Stimulated activated CD8-positive, alpha-beta memory T cell treated with anti-CD3 and anti-CD28 coated beads, Interleukin-4, amount 100 ng/mL, for 1 hour (primary cell): ENCODE measurements at places on chromosomes 2 and 18.

GRCh38 chr2:13481201-13481600 lies 764.5 kb downstream of the TRIB2 start:
- DNase-seq: no peak

DNA sequence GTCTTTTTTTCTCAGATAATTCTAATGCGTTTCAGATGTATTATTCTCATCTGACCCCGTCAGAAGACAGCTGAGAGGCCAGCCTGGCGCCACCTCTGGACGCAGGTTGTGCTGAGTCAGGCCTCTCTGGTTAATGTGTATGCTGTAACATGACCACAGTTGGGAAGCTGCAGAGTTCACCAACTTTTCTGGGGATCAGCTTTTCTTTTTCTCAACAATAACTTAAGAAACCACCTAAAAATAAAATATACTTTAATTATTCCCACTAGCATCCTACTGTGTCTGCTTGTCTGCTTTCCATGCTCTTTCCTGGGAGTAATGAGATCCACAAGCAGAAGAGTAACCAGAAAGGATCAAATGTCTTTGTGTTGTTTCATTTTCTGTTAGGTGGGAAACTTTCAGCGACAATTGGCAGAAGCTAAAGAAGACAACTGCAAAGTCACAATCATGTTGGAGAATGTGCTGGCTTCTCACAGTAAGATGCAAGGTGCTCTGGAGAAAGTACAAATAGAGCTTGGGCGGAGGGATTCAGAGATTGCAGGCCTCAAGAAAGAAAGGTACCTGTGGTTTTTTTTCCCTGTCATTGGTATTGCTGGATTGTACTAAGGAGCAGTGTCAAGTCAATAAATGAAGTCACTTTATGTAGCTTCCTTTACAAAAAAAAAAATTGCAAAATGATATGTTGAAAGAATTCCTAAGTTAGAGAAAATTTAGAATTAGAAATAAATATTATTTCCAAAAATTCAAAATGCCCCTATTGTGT lies 79.8 kb downstream of the CCDC150 start:
- DNase-seq: no peak

DNA sequence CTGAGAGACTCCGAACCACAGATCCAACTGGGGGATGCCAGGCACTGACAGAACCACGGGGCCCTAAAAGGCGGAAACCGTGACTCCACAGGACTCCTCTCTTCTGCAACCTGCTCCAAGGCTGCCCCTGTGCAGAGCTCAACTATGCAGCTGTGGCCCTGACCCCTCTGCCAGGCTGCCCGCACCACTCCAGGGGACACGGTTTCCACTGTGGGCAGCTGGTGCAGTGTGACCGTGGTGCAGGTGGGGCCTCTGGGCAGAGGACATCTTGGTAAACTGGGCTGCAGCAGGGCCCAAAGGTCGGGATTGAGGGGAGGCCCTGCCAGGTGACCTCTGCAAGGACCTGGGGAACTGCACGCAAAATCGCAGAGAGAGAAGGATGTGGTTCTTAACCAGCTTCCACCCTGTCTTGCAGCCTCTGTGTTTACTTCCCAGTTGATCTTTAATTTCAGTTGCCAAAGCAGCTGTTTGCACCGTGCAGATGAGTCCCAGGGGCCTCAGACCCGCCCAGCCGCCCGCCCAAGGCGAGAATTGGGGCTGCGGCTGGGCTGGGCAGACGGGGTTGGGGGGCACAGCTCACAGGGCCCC lies 104.6 kb upstream of the CTDP1 start:
- DNase-seq: no peak

DNA sequence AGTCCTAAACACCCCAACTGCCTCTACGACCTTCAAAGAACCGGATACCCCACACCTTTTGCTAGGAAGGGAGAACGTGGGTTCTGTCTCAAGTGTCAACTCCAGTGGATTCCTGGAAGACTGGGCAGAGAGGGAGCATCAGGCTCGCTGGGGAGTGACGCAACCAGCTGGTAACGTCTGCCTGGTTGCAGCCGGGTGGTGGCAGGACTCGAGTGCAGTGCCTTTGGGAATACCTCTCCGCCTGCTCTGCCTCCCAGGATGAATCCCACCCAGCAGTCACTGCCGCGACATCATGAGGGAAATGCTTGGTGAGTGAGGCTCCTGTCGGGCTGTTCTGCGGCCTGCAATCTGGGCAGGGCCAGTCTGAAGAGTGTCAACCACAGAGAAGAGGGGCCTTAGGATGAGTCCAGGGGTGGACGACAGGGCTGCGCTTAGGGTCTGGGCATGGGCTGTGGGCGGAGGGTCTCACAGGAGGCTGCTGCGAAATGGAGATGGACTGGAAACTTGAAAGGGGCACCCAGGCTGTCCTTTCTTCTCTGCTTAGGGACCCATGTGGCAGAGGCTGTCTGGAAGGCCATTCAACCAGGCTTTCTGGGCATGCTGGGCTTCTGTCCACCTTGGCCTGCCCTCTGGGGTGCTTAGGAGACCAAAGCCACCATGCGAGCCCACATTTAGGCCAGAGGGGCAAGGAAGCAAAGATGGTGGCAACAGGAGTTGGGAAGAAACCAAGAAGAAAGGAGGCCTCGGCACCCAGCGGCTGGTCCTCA lies 12.9 kb downstream of the GPR17 start:
- DNase-seq: no peak

DNA sequence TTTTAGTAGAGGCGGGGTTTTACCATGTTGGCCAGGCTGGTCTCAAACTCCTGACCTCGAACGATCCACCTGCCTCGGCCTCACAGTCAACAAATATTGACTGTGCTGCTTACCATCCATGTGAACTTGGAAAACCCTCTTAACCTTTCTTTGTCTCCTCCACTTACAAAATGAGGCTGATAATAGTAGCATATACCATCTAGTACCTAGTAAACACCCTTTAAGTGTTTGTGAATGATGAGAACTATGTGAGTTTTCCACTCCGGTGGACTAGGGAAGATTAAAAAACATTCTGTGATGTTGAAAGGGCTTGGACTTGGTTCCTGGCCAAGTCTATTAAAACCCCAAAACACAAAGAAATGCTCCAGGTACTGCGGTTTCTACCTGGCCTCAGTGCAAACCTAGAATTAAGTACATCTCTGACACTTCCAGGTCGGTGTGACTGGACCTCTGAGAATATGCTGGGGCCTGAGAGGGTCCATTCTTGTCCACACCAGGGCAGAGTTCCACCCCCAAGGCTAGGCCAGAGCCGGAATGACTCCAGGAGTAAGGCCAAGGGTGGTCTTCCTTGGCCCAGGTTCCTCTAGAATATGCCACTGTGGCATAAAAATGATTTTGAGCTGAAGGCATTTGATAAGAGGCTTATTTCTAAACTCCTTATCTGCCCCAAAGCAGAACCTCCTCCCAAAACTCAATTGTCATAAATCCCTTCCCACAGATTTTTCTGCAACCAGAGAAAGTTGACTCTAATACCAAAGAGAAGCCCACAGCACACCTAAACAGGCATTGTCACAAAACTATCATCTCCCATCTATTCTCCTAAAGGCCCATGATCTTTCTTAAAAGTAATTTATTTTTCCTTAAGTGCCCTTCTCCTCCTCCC lies 217.5 kb downstream of the TGIF1 start:
- no peak for DNase-seq

GRCh38 chr2:108916796-108917421 lies 72.1 kb downstream of the EDAR start:
- no peak for DNase-seq

GRCh38 chr18:79643054-79643984 lies 36.3 kb upstream of the CTDP1 start:
- no peak for DNase-seq

GRCh38 chr2:197356136-197356535 lies 45.6 kb upstream of the ANKRD44 start:
- no peak for DNase-seq

DNA sequence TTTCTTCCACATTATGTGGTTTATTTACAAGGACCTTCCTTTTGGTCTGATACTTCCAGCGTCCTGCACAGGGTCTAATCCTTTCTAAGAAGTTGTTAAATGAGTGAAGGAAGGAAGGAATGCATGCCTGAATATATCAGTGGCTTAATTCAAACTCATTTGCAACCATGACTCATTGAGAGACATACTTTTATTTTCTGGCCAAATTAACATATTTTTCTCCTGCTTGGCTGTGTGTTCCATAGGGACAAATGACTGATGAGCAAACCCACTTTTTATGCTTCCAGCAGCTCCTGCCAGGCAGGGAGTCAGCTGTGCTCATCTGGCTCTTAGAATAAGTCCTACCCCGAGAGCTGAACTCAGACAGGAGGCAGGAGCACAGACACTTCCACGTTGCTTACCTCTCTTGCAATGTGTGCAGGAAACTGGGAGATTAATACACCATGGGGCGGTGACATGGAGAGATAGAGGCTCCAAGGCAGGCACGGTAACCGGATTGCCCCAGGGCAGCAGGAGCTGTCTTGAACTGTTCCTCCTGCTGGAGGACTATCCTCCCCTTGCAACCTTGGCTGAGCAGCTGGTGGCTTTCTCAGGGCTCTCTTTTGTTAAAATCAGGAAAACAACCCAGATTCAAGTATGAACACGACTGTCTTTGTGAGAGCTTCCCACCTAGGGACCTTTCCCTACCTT lies 667.5 kb upstream of the HS6ST1 start:
- DNase-seq: no peak

DNA sequence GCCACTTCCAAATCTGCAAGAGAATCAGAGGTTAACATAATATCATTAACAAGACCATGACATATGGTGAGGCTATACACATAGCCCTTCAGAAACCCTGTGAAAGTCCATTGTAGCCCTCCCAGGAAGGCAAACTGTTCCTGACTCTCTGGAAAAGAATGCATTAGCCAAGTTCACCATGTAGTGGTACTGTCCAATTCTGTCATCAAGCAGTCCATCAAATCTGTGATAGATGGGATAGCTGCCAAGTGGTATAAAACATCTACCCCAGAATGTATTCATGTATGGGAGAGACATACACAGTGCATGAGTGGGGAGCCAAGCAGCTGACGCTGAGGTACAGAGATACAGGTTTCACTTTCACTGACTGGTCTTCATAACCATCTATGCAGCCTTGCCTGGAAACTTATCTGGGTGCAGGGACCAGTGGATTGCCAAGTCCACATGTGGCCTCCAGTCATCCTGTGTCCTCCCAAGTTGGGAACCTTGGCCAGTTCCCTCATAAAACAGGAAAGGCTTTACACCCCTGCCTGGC lies 281.1 kb downstream of the MBD2 start:
- no peak for DNase-seq

DNA sequence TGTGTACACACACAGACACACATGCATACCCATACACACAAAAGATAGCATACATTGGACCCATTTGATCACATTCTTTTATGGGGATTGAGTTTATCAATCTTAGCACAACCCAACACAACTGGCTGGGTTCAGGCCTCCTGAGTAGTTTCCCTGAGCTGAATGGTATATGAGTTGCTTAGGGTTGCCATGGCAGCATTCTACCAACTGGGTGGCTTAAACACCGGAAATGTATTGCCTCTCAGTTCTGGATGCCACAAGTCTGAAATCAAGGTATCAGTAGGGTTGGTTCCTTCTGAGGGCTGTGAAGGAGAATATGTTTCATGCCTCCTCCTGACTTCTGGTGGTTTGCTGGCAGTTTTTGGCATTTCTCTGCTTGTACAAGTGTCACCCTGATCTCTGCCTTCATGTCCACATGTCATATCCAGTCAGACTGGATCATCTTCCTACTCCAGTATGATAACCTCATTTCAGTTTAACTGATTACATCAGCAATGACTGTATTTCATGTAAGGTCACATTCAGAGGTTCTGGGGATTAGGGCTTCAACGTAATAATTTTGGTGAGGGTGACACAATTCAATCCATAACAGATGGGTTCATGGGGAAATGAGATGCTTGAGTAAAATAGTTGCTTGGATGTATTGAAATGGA lies 212.7 kb downstream of the KCNE4 start:
- DNase-seq: no peak

GRCh38 chr2:217795706-217796465 lies 206.9 kb downstream of the TNS1 start:
- no peak for DNase-seq
